ENCODE measurements at places on chromosomes 6 and 20. TPM values are rescaled to one million over a fixed set of nuclear protein-coding genes. Genes with fewer than 3 reads are reported as not detected.

Gene ZBP1
- total RNA-seq = not detected

Gene DEF6
- 0.05 TPM for total RNA-seq

Gene OOEP
- total RNA-seq = not detected

Gene TREML2
- total RNA-seq = not detected

Gene GSTA4
- 46.8 TPM for total RNA-seq

Gene LINC00237
- total RNA-seq = not detected

Gene CNBD2
- total RNA-seq = 3.6 TPM

Gene EFCAB8
- 0.06 TPM for total RNA-seq

- no peak overlapping the region for H3K27ac ChIP-seq
- H3K4me1 ChIP-seq = no peaks in the 10 kb centered on the region
Observed at GRCh38 chr20:4335722-4336121, 320.4 kb upstream of the RNF24 start.

DNA sequence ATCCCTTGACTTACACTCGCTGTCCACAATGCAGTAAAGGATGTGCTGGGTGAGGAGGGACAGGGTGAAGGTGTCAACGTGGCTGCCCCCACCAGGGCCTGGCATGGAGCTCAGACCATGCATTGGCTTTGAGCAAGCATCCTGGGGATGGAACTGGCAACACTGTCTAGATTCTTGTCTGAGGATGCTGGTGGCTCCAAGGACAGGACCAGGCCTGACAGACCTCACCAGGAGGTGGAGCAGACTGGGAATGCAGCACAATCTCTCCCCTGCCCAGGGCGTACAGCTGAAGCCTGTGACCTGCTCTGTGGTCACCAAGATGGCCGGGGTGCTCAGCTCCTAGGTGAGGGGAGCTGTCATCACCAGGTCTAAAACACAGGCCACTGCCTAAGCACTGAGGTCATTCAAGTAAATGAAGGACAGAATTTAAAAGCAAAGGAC is 50.9 kb downstream of the MYH7B start:
- DNase-seq = no peak
- peaks cover 97% of the 10 kb centered on the region for H3K36me3 ChIP-seq
- no peak overlapping the region for H3K4me3 ChIP-seq
- H3K4me1 ChIP-seq = no peaks in the 10 kb centered on the region

GRCh38 chr6:130943738-130944137 is 116.5 kb downstream of the SMLR1 start:
- no peaks in the 10 kb centered on the region for H3K27me3 ChIP-seq
- no peak overlapping the region for H3K4me3 ChIP-seq
- H3K27ac ChIP-seq = no peak overlapping the region
- H3K36me3 ChIP-seq = 0 out of 2 replicates have a peak, but pooled peaks cover 3% of the 10 kb centered on the region
- H3K4me1 ChIP-seq = peaks cover 56% of the 10 kb centered on the region

- no peak overlapping the region for H3K4me3 ChIP-seq
- no peak for DNase-seq
- H3K27ac ChIP-seq = no peak overlapping the region
- H3K4me1 ChIP-seq = no peaks in the 10 kb centered on the region
- no peaks in the 10 kb centered on the region for H3K27me3 ChIP-seq
Observed at GRCh38 chr6:21332077-21332476, 261.5 kb upstream of the SOX4 start.

DNA sequence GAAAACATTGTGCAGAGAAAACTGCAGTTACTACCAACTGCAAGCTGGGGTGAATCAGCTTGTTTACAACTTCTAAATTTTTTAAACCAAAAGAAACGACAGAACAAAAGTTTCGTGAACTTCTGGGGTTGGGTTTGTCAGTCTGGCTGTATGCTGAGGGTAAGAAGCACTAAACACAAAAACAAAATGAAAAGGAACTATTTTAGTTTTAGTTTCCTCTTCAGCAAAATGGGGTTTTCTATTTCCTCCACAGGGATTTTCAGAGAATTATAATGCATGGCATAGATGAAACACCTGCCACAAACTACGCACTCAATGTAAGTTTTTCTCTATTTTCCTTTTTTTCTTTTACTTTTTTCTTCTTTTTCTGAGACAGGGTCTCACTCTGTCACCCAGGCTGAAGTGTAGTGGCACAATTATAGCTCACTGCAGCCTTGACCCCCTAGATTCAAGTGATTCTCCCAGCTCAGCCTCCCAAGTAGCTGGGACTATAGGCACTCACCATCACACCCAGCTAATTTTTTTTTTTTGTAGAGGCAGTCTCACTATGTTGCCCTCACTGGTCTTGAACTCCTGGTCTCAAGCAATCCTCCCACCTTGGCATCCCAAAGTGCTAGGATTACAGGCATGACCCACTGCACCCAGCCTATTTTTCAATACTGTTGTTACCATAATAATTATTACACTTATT is 40.6 kb downstream of the CGA start:
- H3K27ac ChIP-seq = no peak overlapping the region
- H3K36me3 ChIP-seq = no peaks in the 10 kb centered on the region
- H3K4me3 ChIP-seq = no peak overlapping the region
- no peak for DNase-seq
- H3K4me1 ChIP-seq = no peaks in the 10 kb centered on the region

DNA sequence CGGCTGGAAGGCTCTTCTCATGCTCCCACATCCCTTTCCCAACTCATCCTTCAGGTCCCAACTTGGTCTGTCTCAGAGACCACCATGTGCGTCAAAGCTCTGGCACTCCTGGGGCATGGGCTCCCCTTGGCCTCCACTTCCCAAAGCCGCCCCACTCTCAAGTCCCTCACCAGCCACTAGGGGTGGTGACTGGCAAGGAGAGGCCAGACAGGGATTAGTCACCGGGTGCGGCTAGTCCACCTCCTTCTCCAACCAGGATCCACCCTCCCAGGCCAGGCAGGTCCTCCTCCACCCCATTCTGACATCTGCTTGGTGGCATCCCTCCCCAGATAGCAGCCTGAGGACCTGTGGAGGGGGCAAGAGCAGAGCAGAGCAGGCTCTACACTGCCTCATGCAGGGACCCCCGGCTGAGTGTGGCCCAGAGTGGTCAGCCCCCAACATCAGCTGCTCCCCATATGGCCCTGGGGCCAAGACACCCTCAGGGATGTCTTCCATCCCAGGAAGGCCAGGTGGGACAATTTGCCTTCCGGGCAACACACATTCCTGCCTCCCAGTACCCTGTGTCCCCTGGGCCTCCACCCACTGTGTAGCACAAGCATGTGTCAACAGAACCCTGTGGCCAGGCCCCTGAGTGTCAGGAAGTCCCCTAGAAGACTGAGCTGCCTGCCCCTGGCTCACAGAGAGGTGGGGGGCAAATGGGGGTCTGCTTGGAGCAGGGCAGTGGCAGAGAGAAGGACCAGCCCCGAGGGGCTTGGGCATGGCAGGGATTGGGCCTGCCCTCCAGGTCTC is 29.2 kb downstream of the YTHDF1 start:
- H3K4me3 ChIP-seq = no peak overlapping the region
- no peak overlapping the region for H3K27ac ChIP-seq
- H3K27me3 ChIP-seq = peaks cover 8% of the 10 kb centered on the region

GRCh38 chr20:4229415-4229814 is 214.1 kb upstream of the RNF24 start:
- H3K27me3 ChIP-seq = no peaks in the 10 kb centered on the region
- no peak overlapping the region for H3K27ac ChIP-seq
- H3K4me3 ChIP-seq = no peak overlapping the region
- H3K36me3 ChIP-seq = no peaks in the 10 kb centered on the region
- H3K4me1 ChIP-seq = peaks cover 20% of the 10 kb centered on the region

DNA sequence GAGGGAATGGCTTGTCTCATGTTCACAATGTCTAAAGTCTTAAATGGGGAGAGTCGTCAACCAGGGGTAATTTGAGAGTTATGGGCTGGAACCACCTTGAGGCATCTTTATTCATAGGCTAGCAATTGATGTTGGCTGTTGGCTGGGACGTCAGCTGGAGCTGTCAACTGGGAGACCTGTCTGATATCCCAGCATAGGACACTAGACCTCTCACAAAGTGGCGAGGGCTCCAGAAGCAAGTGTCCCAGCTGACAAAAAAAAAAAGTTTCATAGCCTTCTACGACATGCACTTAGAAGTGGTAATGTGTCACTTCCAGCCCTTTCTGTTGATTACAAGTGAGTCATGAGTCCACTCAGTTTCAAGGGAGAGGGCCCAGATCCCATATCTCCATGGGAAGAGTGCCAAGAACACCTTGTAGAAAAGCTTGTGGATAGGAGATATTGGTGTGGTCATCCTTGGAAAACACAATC is 278.0 kb downstream of the ESR1 start:
- H3K4me3 ChIP-seq = no peak overlapping the region
- no peaks in the 10 kb centered on the region for H3K27me3 ChIP-seq
- H3K4me1 ChIP-seq = peaks cover 34% of the 10 kb centered on the region
- no peak for DNase-seq
- no peak overlapping the region for H3K27ac ChIP-seq

- DNase-seq = no peak
- H3K4me3 ChIP-seq = no peak overlapping the region
- no peaks in the 10 kb centered on the region for H3K4me1 ChIP-seq
- H3K27me3 ChIP-seq = no peaks in the 10 kb centered on the region
- H3K27ac ChIP-seq = no peak overlapping the region
Observed at GRCh38 chr20:58361481-58362205, 27.4 kb upstream of the VAPB start.

GRCh38 chr6:121482004-121482693 is 46.7 kb downstream of the GJA1 start:
- no peaks in the 10 kb centered on the region for H3K27me3 ChIP-seq
- H3K27ac ChIP-seq = peak overlapping the region; percentile 81
- peaks cover 50% of the 10 kb centered on the region for H3K4me1 ChIP-seq
- H3K36me3 ChIP-seq = no peaks in the 10 kb centered on the region

- no peaks in the 10 kb centered on the region for H3K27me3 ChIP-seq
- no peaks in the 10 kb centered on the region for H3K36me3 ChIP-seq
- DNase-seq = no peak
- no peak overlapping the region for H3K27ac ChIP-seq
- no peaks in the 10 kb centered on the region for H3K4me1 ChIP-seq
Observed at GRCh38 chr6:39948199-39948791, 14.0 kb upstream of the MOCS1 start.

DNA sequence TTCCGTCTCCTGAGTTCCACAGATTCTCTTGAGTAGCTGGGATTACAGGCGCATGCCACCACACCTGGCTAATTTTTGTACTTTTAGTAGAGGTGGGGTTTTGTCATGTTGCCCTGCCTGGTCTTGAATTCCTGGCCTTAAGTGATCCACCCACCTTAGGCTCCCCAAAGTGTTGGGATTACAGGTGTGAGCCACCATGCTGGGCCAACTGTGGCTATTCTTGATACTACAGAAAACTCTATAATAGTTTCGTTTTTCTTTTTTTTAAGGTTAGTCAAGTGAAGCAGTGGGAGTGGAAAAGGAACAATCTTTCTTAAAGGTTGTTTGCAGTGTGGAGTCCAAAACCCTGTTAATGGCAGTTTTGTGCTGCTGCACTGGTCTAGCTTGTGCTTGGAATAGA is 84.7 kb downstream of the POPDC3 start:
- H3K4me3 ChIP-seq = no peak overlapping the region
- no peaks in the 10 kb centered on the region for H3K27me3 ChIP-seq
- no peak for DNase-seq
- H3K36me3 ChIP-seq = peaks cover 8% of the 10 kb centered on the region
- H3K4me1 ChIP-seq = no peaks in the 10 kb centered on the region

- H3K27ac ChIP-seq = no peak overlapping the region
- DNase-seq = no peak
- H3K4me1 ChIP-seq = peaks cover 20% of the 10 kb centered on the region
Observed at GRCh38 chr6:32371229-32371628, 474 bp downstream of the TSBP1 start.

- peak overlapping the region; percentile 68 for H3K4me3 ChIP-seq
- peaks cover 17% of the 10 kb centered on the region for H3K4me1 ChIP-seq
- DNase-seq = no peak
- no peaks in the 10 kb centered on the region for H3K27me3 ChIP-seq
- H3K36me3 ChIP-seq = peaks cover 68% of the 10 kb centered on the region
- H3K27ac ChIP-seq = peak overlapping the region; percentile 30
Observed at GRCh38 chr6:43516367-43516696, 394 bp downstream of the YIPF3 start.

DNA sequence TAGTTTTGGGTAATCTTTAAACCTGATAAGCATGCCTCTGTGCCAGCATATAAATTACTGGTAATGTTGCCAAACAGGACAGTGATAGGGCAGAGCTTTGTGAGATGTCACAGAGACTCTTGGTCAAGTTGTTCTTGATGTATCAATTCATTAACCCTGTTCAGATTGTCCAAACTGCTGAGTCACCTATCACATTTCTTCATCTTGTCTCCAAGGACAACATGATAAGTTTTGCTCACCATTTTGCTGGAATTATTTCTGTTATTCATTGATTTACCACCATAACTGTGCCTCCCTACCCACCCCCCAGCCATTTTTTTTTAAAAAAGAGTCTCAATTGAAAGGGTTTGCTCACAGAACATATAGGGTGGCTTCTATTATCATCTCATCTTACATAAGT is 19.5 kb upstream of the GMNN start:
- no peak overlapping the region for H3K4me3 ChIP-seq
- no peak overlapping the region for H3K27ac ChIP-seq
- DNase-seq = no peak
- H3K27me3 ChIP-seq = no peaks in the 10 kb centered on the region
- H3K4me1 ChIP-seq = no peaks in the 10 kb centered on the region
- H3K36me3 ChIP-seq = no peaks in the 10 kb centered on the region

GRCh38 chr20:47359530-47360296 is 3.2 kb upstream of the ZMYND8 start:
- H3K36me3 ChIP-seq = no peaks in the 10 kb centered on the region
- DNase-seq = no peak
- peak overlapping the region; percentile 96 for H3K27ac ChIP-seq
- peaks cover 71% of the 10 kb centered on the region for H3K4me1 ChIP-seq
- no peaks in the 10 kb centered on the region for H3K27me3 ChIP-seq

DNA sequence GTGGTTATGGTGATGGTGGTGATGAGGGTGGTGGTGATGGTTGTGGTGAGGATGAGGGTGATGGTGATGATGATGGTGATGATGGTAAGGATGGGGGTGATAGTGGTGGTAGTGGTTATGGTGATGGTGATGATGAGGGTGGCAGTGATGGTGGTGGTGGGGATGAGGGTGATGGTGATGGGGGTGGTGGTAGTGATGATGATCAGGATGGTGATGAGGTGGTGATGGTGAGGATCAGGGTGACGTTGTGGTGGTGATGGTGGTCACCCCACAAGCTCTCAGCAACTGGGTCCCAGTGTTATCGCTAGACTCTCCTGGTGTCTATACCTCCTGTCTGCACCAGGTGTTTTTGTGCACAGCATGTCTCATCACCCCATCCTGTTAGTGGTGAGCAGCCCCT is 85.0 kb downstream of the TMEM242 start:
- no peak overlapping the region for H3K27ac ChIP-seq
- H3K27me3 ChIP-seq = peaks cover 19% of the 10 kb centered on the region

DNA sequence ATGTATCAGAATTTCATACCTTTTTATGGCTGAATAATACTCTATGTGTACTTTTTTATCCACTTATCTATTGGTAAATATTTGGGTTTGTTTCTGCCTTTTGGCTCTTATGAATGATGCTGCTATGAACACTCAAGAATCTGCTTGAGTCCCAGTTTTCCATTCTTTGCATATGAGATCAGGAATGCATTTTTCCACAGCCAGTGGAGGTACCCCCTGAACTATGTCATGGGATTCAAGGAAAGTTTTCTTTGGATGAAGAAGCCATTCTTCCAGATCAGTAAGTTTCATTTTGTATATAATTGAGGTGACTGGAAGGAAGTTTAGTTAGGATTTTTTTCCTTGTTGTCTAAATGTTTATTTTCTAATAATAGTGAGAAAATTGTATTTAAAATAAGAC is 40.9 kb downstream of the NKX2-4 start:
- no peak for DNase-seq
- no peak overlapping the region for H3K4me3 ChIP-seq
- no peak overlapping the region for H3K27ac ChIP-seq
- no peaks in the 10 kb centered on the region for H3K27me3 ChIP-seq
- H3K36me3 ChIP-seq = peaks cover 54% of the 10 kb centered on the region

GRCh38 chr6:43996618-43997344 is 130.5 kb downstream of the MRPL14 start:
- H3K27me3 ChIP-seq = no peaks in the 10 kb centered on the region
- no peak overlapping the region for H3K4me3 ChIP-seq
- peaks cover 19% of the 10 kb centered on the region for H3K4me1 ChIP-seq
- no peaks in the 10 kb centered on the region for H3K36me3 ChIP-seq
- DNase-seq = no peak
